HT1080 (cell line): ENCODE measurements at places on chromosomes 1 and 21.

DNA sequence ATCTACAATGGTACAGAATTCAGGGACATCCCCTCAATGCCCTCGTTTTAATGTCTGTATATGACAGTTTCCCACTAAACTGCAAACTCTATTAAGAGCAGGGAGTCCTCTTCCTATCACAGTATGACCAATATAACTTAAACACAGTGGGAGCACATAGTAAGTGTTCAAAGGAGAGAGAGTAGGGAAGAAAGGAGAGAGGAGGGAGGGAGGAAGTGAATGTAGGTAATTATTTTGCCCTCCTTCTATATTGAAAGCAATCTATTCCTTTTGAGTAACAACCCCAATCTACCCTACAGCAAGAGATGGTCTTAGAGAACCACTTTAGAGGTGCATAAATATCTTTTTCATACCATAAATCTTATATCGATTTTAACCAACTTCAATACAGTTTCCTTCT, 121.4 kb downstream of the MRPL39 start:
- DNase-seq: no peak

GRCh38 chr1:28447679-28448078, 58.2 kb upstream of the RCC1 start:
- no peak for DNase-seq

DNA sequence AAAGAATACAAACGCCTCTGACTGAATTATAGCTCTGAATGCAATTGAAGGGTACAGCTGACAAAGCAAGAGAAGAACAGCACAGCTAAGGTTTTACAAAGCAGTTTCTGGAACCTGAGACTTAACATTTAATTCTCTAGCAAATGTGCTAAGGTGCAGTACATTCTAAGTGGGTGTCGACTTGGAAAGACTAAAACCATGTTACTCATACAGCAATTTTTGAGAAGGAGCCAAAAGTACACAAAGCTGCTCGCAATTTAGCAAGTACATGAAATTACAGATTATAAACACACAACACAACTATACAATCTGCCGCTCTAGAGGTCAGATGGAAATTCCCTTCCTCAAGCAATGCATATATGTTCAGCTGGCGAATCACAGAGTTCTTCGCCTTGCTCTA, 121.9 kb downstream of the TIAM1 start:
- DNase-seq: no peak

GRCh38 chr1:199422206-199422605, 605.3 kb upstream of the NR5A2 start:
- DNase-seq: peak; percentile 21

DNA sequence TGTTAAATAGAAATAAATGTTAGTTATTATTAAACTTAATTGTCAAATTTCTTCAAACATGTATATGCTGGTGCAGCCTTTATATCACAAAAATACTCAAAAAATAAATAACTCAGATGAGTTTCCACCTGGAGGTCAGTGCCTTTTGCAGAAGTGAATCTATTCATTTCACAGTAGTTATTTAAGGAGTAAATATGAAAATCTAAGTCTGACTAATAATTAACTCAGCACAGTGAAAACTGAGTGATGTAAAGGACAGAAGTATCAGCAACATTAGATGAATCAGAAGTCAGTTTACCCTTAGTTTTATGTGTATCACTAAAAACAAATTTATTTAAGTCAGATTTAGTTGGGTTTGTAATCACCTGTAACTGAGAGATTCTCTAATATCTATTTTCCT, 2135.4 kb downstream of the MRPL39 start:
- DNase-seq: no peak

GRCh38 chr1:192808163-192808517, 699 bp upstream of the RGS2 start:
- no peak for DNase-seq

GRCh38 chr1:203084588-203085527, 954 bp downstream of the MYOG start:
- DNase-seq: no peak

DNA sequence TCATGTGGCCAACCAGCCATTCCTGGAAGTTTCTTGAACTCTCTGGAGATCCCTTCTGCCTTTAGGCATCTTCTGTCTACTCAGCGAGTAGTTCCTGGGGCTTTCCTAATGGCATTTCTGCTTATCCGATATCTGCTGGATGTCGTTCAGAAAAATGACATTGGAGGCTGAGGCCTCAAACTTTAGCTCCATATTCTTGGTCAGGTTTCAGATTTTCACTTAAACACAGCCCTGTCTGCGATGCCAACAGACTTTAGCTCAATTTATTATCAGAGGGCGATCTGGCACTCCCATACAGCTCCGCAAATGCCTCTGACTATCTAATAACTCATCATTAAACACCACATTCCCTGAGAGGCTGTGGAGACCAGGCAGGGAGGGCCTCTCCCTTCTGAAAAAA, 46.3 kb upstream of the ETS2 start:
- no peak for DNase-seq

DNA sequence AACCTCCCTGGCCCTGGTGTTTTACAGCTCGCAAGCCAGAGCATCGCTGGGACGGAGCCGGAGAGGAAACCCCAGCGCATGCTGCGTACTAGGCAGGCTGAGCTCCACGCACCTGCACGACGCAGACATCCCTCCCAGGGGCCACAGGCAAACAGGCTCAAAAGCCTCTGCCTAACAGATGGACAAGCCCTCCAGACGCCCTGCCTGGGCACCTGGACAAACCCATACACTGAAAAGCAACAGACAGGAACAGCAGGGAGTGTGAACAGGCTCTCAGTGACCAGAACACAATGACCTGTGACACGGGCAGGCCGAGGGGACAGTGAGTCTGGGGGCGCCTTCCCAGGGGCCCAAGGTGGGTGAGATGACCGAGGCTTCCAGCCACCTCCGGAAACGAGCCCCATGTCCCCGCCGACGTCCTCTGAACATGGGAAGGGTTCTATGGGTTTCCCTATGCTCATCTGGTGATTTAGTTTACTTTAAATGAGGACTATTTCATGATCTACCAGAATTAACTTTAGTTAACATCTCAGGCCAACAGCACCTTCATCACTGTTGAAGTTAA, 40.3 kb downstream of the NPHP4 start:
- DNase-seq: no peak

DNA sequence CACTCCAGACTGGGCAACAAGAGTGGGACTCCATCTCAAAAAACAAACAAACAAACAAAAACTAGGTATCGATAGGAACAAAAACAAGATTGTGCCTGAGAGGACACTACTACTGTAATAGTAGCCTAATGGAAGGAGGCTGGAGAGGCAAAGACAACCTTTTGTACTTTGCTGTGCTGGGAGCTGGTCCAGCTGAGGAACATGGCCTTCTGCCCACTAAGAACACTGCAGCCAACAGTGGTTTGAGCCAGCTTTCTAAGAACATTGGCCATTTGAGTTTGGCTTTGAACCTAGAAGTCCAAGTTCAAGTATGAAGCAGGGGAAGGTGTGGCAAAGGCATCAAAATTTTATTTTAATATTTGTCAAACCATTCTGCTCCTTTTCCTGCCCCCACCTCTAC, 22.7 kb upstream of the RGS8 start:
- no peak for DNase-seq

GRCh38 chr1:40049725-40050124, 9.2 kb downstream of the CAP1 start:
- no peak for DNase-seq

DNA sequence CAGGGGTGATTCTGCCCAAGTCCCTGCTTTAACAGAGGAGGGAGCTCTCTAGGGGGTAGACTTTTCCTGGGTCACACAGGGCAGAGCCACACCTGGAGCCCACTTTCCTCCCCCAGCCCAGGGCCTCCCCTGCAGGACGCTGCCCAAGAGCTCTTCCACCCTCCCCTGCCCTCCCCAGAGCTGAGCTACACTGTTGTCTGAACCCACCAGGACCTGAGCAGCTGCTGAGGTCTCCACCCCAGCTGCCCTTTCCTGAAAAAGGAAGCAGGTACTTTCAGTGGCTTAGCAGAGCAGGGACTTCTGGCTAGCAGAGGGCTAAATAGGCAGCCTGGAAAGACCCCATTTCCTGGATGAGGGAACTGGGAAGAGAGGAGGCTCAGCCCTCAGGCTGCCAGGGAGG, 169.3 kb upstream of the ETV3 start:
- no peak for DNase-seq

GRCh38 chr1:17119076-17119772, at the start of gene PADI2:
Gene PADI2, minus strand, starts transcription at chr1:17119451. Its CDS starts 80 bp downstream, at chr1:17119371.
- DNase-seq: no peak

GRCh38 chr1:15771836-15772515, 13.4 kb downstream of the FBLIM1 start:
- DNase-seq: no peak

DNA sequence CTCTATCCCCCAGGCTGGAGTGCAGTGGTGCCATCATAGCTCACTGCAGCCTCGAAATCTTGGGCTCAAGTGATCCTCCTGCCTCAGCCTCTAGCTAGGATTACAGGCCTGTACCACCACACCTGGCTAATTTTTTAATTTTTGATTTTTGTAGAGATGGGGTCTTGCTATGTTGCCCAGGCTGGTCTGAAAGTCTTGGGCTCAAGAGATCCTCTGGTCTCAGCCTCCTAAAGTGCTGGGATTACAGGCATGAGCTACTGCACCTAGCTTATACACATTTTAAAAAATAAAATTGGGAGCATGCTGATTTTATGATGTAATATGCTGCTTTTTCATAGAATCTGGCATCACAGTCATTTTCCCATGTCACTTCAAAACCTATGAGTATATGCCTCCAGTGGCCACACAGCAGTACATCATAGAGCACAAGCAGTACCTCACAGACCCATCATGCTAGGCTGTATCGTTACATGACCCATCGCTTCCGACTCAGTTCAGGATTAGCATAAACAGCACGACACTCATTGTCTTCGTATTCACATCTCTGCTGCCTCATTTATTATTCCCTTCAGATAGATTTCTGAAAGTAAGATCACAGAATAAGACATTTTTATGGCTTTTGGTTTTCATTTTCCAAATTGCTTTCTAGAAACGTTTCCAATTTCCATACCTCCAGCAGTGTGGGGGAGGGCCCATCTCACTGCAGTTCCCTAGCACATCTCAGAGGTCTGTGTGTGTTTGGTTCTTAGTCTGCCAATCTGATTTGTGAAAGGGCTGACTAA, 35.9 kb upstream of the CCSAP start:
- no peak for DNase-seq

GRCh38 chr1:110618668-110619067, 12.5 kb upstream of the KCNA2 start:
- no peak for DNase-seq

- no peak for DNase-seq
Observed at GRCh38 chr1:101847626-101848025, 149.1 kb downstream of the OLFM3 start.

- DNase-seq: no peak
Observed at GRCh38 chr1:218368686-218369085, 23.6 kb downstream of the TGFB2 start.

- DNase-seq: no peak
Observed at GRCh38 chr21:15094706-15095105, 29.9 kb upstream of the NRIP1 start.

DNA sequence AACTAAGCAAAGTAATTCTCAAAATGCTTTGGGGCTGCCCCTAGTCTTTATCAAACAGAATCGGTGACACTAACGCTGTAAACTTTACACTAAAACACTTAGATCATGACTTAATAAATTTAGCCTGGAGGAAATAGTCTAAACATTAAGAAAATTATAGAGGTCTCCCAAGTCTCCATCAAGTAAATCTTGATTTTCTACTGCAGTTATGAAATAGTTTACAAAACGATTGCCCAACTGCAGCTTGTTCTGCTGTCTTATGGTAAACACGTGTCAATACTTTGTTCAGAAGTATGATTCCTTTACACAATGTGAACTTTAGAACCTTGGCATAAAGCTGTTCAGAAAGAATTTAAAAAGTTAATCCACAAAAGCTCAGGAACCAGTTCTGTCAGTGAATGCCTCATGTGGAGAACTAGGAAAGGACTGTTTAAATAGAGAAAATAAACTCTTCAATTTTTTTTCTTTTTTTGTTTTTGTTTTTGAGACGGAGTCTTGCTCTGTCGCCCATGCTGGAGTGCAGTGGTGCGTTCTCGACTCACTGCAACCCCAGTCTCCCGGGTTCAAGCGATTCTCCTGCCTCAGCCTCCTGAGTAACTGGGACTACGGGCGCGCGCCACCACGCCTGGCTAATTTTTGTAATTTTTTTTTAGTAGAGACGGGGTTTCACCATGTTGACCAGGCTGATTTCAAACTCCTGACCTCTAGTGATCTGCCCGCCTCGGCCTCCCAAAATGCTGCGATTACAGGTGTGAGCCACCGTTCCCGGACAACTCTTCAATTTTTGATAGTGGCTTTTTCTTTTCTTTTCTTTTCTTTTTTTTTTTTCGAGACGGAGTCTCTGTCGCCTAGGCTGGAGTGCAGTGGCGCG, 1.6 kb downstream of the DDI2 start:
- DNase-seq: no peak

DNA sequence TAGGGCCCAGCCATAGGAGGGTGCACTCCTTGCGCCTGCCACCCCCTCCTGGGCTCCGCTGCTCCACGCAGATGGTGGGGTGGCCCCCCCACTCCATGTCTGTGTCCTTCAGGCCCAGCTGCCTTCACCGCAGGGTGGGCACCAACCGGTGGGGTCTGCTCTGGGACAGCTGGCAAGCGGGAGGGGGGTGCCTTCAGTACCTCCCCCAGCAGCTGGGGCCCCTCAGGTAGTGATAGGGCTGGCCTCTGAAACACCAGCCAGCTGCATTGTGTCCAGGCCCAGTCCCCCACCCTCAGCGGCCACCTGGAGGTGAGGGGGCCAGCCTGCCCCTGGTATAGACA, 360 bp downstream of the GJC2 start:
- no peak for DNase-seq

GRCh38 chr1:84668185-84668584, 22.1 kb downstream of the SSX2IP start:
- peak; percentile 25 for DNase-seq

- DNase-seq: no peak
Observed at GRCh38 chr1:167587342-167587741, 33.8 kb upstream of the CREG1 start.

- no peak for DNase-seq
Observed at GRCh38 chr1:208209286-208209685, 34.9 kb downstream of the PLXNA2 start.

DNA sequence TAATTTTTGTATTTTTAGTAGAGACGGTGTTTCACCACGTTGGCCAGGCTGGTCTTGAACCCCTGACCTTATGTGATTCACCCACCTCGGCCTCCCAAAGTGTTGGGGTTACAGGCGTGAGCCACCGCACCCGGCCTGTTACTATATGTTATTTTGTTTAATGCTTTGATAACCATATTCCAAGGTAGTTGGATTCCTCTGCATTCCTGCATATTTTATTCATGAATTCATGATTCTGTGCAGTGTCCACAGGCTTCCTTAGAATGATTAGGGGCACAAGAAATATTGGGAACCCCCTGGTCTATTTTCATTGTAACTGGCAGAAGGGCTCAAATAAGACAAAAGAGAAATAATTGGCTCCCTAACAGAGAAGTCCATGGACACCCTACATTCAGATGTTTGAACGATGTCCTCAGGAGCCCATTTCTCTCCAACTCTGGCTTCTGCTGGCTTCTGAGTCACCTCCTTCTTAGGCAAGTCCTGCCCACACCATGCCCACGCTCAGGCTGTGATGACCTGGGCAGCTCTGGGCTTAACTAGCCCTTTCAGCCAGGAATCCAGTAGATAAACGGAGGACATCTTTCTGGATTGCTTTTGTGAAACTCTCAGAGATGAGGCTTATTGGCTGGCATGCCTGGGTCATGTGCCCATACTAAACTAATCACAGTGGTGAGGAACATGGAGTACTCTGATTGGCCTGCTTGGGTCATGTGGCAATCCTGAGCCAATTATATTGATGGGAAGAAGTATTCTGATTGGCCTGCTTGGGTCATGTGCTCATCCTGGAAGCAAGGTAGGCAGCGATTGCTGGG, 32.6 kb downstream of the TNFRSF8 start:
- peak; percentile 69 for DNase-seq

GRCh38 chr21:29704719-29705118, 235.1 kb downstream of the GRIK1 start:
- DNase-seq: no peak
